NCI-H446 treated with DMSO at 0.1 percent for 48 hours (cell line): ENCODE measurements at places on chromosomes 12 and 14.
A peak's percentile ranks its signal among the peaks of the same experiment; 100 is the strongest.

GRCh38 chr14:71731096-71731495, 201.1 kb upstream of the RGS6 start:
- DNase-seq = no peak

- no peak for DNase-seq
These were observed 148.8 kb upstream of the CRY1 start for GRCh38 chr12:107242189-107242588.

GRCh38 chr12:43015090-43015737, 425.7 kb upstream of the PRICKLE1 start:
- no peak for DNase-seq

DNA sequence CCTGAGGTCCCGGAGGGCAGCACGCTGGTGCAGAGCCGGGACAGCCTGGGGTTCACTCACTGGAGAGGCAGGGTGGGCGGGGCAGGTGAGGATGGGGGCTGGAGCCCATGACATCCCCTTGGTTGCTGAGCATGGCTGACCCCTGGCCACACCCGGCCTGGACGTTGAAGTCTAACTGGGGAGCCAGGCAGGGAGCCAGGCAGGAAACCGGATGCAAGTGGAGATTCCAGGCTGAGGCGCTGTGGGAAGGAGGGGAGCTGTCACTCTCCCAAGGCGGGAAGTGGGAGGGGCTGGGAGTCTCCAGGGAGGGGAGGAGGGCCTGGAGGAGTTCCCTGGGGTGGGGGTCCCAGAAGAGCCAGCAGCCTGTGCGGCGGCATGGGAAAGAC, 7.7 kb upstream of the INF2 start:
- no peak for DNase-seq

- peak; percentile 41 for DNase-seq
These were observed 88.3 kb downstream of the STON2 start for GRCh38 chr14:81311778-81312177.

GRCh38 chr14:31414190-31414833, 6.0 kb downstream of the HEATR5A start:
- DNase-seq = no peak
